ENCODE measurements at places on chromosomes 12 and 14.

GRCh38 chr12:110845339-110845682, 1.5 kb upstream of the CCDC63 start:
- DNase-seq: no peak

- no peak for DNase-seq
Observed at GRCh38 chr12:89878950-89879349, 170.3 kb upstream of the ATP2B1 start.

DNA sequence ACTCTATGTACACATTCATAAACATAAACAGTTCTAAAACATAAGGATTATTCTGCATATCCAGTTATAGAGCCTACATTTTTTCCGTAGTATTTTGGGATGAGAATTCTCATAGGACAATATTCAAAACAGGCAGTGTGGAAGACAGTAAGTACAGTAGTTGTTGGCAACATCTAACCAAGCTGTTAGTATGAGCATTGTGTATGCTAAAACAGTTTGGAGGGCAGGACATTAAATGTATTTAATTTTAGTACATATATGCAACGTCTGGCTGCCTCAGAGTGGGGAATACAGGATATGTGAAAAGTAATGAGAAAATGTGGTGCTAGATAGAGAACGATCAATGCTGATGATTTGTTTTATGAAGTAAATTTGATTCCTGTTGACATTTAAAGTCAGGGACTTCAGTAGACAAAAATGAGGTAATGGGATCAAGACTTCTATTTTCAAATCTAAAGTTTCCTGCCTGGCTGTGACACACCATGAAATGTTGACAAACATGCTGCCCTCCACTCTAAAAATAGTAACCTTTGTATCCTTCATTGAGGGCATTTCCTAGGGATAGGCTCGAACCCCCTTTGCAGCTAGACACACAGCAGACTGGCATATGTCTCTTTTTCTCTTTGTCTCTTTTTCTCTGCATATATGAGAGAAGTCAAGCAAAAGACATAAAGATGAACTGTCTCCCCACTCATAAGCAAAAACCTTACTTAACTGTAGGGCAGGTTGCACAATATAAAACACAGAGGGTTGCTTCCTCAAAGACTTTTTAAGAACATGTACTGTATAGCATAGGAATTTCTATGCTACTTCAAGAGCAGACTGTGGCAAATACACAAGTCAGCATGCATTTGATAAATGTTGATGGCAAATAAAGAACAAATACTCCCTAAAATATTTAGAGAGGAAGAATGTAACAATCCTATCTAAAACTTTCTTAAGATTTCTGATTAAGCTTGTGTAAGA, 75.5 kb upstream of the GTF2A1 start:
- no peak for DNase-seq

- DNase-seq: no peak
Observed at GRCh38 chr14:78701246-78701645, 531.1 kb downstream of the NRXN3 start.

- no peak for DNase-seq
Observed at GRCh38 chr12:74449872-74450271, 87.8 kb upstream of the ATXN7L3B start.

GRCh38 chr12:50050410-50051098, 6.8 kb upstream of the ASIC1 start:
- DNase-seq: no peak

Data from stimulated activated CD4-positive, alpha-beta T cell treated with anti-CD3 and anti-CD28 coated beads, Interleukin-1b, Interleukin-23, amount 100 ng/mL, for 1 hour (primary cell).